ENCODE measurements at places on chromosomes 1 and 21. TPM values are rescaled to one million over a fixed set of nuclear protein-coding genes. Genes with fewer than 3 reads are reported as not detected.
A peak's percentile ranks its signal among the peaks of the same experiment; 100 is the strongest.

DNA sequence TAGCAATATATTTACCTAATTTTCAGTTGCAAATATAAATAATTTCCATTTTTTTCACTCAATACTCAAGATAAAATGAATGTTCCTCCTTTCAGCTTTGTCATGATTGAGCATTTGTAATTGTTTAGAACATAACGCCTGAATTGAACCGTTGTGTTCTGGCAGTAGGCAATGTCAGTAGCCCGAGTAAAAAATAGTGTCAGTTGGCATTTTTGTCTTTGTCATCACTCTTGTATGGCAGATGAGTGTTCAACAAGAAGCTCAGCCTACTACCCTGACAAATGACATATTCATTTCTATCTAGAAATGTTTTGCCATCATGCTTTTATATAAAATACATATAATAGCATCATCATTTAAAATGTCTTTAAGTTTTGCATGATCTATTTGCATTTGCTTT lies 691.4 kb upstream of the NCAM2 start:
- no peak for DNase-seq

DNA sequence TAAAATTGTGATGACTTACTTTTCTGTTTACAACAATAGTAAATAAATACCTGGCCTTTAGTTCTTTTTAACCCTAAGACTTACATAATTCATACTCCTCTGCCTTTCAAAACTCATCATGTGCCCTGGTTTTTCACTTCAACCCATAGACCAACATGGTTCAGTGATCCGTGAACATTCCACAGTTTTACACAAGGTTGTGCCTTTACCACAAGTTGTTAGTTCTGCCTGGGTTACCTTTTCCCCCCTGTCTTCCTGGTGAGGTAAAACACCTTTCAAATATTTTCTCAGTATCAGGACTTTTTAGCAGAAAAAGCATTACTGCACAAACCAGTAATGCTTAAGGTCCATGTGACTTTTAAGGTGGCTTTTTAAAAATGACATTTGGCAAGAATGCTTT lies 1466.4 kb downstream of the PLA2G4A start:
- DNase-seq: no peak

GRCh38 chr1:11784256-11784992 lies 21.3 kb downstream of the MTHFR start:
- no peak for DNase-seq

The GJA5 gene
- total RNA-seq: not detected

The C8B gene
- not detected for total RNA-seq

DNA sequence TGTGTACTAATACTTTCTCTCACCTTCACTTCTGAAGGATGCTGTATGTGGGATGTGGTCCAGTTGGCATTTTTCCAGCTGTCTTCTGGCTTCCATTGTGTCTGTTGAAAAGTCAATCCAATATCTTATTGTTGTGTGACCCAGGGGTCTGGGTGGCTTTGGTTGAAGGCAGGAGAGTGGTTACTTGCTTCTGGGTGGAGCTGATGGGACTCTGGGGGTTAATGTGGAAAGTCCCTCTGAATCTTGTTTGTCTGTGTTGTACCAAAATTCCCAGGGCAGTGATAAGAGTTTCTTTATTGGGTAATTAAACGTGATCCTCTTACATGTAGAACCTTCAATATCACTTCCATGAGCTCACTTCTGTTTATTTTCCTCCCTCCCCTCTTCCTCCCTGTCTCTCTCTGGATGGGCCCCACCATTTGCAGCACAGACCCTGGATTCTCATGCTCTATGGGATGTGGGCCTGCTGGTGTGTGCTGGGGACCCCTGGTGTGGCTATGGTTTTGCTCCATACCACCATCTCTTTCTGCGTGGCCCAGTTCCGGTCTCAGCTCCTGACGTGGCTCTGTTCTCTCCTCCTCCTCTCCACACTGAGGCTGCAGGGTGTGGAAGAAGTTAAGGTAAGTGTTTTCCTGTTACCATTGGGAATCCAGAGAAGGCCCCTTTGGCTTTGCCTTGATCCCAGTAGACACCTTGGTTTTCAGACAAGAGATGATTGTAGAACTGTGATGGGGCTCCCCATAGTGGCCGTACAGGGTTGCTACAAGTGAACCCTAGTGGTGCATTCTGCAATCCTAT lies 71.5 kb downstream of the HHAT start:
- peak; percentile 74 for DNase-seq

The TRPM2 gene
- total RNA-seq: 9.1 TPM

DNA sequence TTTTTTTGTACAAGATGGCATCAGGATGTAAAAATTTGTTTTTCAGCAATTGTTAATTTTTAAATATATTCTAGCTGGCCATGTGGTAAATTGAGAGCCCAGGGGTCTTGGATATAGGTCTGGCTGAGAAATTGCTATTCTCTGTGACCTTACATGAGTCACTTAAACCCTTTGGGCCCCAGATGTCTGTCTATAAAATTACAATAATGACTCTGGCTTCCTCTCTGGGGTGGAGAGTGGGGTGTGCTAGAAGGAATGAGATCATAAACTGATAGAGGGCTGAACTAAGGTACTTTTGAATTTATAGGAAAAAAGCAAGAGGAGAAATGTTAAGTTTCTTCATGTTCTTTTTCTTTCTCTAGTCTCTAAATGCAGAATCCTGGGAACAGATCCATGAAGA lies 12.4 kb upstream of the TCHH start:
- DNase-seq: no peak

The TMEM52 gene
- not detected for total RNA-seq

GRCh38 chr1:23456226-23456625 lies 27.8 kb downstream of the ASAP3 start:
- DNase-seq: no peak

The TMCC2 gene
- 2.4 TPM for total RNA-seq

DNA sequence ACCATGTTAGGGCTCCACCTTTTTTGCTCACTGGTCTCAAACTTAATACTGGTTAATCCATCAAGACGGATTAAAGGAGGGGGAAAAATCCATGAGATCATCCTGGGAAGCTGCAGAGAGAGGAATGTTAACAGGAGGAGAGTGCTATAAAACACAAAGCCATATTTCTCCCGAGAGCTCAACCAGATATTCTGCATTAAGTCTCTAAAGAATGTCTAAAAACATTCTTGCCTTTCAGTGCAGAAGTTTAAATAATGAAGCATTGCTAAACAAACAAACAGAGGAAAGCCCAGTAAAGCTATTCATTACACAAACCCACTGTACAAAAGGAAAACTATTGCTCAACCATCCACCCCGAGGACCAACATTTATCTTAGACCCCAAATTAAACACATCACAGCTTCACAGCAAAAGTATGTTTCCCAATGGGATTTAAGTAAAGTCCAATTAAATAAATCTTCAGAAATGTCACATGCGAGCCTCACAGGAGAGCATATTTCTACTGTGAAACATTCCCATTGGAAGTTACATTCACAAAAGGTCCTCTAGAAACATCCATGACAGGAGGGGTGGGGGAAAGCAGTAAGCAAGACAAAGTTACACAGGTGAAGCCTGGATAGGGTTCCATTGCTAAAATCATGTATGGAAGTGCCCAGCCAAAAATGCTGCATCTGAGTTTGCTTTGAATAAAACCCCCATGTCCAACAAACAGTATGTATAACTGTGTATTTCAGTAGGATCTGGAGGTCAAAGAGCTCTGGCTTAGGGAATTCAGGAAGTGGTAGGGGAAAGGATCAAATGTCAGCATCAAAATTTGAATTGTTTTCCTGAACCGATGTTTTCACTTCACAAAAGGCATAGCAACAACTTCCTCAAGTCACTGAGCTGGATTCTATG lies 23.3 kb downstream of the DUSP10 start:
- no peak for DNase-seq

GRCh38 chr1:172946814-172947507 lies 103.8 kb downstream of the TNFSF18 start:
- no peak for DNase-seq

The DHRS3 gene
- 1.8 TPM for total RNA-seq

DNA sequence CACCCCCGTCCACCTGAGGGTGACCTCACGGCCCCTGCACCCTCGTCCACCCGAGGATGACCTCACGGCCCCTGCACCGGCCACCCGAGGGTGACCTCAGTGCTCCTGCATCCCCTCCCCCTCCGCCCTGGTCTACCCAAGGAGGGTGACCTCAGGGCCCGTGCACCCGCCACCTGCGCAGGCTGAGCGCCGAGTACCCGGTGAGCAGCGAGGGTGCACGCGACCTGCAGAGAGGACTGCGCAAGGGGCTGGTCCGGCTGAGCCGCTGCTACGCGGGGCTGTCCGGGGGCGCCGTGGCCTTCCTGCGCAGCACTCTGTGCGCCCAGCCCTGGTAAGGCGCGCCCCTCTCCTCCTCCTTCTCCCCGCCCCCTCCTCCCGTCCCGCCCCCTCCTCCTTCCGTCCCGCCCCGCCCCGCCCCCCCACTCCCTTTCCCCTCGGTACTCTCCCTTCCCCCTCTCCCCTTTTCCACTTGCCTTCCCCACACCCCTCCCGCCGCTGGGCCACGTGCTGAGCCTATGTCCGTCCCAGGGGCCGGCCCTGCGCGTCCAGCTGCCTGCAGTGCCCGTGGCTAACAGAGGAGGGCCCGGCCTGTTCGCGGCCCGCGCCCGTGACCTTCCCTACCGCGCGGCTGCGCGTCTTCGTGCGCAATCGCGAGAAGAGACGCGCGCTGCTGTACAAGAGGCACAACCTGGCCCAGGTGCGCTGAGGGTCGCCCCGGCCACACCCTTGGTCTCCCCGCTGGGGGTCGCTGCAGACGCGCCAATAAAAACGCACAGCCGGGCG lies 28.4 kb downstream of the TRIM11 start:
- DNase-seq: no peak
